ENCODE measurements at places on chromosomes 2 and 18.

DNA sequence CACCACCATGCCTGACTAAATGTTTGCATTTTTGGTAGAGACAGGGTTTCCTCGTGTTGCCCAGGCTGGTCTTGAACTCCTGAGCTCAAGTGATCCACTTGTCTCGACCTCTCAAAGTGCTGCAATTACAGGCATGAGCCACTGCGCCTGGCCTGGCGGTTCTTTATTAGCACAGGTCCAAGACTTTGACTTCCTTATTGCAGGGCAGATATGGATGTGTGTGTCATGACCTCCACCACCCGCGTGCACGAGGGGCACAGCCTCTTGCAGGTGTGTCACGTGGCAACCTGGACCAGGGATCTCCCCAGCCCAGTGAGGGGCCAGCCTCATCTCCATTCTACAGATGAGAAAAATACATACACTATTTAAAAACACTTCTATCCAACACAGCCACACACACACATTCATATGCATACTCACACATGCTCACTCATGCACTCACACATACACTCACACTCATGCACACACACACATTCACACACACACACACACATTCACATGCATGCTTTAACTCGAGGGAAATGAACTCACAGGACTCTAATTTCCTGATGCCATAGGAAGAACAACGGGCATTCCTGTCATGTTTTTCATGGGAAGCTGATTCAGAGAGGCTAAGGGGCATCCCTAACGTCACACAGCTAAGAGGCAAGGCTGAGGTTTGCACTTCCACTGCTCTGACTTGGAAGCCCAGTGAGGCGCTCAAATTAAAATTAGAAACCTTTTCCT, 38.8 kb downstream of the RRM2 start:
- DNase-seq = no peak

- no peak for DNase-seq
These were observed 409.9 kb upstream of the NRXN1 start for GRCh38 chr2:51441786-51442185.

- peak; percentile 13 for DNase-seq
These were observed 329.5 kb upstream of the SYT4 start for GRCh38 chr18:43606795-43607194.

GRCh38 chr2:239000500-239001073, 152.7 kb downstream of the TWIST2 start:
- no peak for DNase-seq

DNA sequence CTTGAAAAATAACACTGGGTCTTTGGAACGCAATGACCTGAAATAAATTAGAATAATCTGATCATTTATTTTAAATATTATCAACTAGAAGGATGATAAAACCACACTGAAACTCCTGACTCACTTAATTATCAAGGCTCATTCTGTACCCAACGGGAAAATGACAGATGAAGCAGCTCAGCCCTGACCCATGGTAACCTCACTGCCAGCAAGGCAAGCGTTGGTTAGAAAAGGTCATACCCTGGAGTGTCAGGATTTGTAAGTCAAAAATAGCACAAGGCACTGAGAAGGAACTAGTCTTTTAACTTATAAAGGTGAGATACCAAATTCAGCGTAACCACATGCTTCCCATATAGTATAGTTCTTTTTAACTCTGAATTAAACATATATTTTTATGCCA, 277.5 kb downstream of the ETAA1 start:
- no peak for DNase-seq

GRCh38 chr18:32974421-32975162, 201.8 kb upstream of the KLHL14 start:
- no peak for DNase-seq

DNA sequence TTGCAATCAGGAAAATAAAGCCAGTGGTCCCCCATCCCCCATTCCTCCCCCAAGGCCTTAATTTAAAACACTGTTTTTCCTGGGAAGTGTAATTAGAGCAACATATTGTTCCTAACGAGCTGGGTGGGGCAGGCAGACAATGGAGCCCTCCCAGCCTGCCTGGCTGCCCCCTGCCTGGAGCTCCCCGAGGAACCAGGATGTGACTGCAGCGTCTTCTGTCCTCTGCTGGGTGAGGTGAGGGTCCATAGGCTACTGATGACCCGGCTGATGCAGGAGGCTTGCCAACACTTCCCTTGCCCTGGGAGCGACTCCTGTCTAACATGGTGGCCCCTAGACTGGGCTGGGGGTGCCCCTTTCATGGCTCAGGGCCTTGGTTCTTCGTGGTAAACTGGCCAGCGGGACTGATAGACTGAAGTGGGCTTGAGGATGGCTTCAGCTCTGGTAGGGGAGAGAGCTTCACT, 152.4 kb downstream of the DYSF start:
- no peak for DNase-seq

DNA sequence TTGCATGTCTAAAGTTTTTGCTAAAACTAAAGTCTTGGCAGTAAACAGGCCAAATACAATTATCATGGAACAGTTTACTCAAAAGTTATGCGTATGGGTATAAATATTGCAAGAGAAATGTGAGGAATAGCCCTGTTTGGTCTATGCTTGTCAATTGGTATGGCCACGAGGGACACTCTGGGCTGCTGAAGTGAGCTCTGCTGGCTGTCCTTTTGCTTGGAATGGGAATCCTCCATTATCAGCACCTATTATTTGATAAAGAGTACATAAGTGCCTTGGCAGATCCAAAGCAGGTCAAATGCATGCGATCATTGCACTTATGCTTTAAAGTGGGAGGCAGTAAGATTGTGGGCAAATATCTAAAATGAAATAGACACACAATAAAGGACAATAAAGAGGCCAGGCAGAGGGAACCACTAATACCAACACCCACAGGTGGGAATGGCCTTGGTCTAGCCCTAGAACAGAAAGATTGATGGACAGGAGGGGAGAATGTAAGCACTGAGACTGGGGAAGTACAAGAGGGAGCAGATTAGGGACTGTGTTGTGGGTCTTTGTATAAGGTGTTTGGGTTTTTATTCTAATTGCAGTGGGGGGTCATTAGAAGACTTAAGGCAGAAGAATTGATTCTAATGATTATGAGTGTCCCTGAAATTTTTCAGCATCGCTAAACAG, 60.0 kb upstream of the NOSTRIN start:
- no peak for DNase-seq

DNA sequence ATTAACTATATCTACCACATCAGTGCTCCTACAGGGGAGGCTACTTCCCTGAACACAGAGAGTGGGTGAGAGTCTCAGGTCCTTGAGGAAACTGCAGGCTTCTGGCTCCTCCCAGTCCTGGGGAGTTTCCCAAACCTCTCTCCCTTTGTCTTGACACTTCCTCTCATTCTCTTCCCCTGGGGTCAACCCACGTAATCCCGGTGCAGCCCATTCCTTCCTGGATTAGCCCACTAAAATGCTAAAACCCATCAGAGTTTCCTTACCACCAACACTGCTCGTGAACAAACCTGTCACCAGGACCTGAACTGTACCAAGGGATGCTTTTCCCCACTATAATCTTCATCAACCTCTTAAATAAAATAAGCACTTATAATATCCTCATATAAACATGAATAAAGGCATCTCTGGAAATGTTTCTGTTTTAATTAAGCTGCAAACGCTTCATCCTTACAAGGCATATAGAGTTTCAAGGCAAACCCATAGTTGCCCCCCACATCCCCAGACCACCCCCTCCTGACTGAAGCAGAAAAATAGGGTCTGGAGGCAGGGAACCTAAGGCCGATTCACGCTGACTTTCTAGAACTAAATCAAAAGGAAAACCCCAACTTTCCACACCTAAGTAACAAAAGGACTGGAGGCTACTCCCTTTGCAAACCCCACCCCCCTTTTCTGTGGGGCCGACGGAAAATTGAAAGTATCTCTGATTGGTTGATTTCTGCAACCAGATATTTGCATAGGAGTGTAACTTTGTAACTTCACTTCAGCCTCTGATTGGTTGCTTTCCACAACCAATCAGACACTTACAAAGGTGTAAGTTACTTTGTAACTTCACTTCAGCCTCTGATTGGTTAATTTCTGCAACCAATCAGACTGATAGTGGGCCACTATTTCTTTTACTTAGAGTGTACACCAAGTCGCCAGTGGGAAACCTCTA, 19.0 kb downstream of the TMSB10 start:
- peak; percentile 18 for DNase-seq

DNA sequence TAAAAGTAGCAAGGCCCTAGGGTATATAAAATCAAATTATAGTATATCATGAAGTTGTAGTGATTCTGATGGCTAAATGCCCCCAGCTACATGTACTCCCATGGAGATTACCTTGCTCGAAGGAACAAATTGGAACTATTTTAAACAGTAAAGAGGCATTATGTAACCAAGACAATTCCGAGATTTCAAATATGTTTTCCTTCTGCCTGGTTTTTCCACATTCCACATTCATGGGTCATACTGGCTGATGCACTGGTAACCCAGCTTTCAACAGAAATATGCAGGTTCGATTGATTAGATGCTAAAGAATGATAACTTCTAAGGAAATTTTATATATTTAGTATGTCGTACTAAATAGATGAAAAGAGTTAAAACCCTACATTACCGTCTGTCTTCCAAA, 62.3 kb upstream of the MGAT4A start:
- DNase-seq = no peak

DNA sequence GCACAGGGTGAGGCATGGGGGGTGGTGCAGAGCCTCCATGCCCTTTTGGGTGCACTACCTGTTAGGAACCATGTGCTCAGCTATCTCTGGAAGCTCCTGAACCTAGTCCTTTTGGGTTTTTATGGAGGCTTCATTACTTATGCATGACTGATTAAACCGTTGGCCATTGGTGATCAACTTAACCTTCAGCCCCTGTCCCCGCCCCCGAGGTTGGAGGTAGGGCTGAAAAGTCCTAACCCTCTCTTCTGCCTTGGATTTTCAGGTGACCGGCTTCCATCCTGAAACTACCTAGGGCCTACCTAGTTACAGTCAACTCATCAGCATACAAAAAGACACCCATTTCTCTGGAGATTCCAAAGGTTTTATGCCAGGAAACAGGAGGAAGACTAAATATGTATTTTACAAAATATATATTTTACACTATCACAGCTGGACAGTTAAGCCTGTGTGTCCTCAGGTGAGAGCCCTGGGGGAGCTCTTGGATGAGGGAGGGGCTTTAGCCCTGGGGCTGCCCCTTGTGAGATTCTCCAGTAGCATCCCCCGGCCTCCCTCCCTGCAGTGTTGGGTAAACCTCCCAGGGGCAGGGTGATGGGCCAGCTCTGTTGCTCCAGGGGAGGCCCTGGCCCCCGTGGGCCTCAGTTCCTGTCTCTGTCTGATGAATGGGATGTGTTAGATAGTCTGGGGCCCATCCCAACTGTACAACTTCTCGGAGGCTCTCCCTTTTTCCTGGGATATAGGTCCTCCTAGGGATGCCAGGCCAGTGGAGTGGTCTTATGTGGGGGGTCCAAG, 24.1 kb downstream of the GLI2 start:
- no peak for DNase-seq

All from tongue (tissue), 3 donors.